ENCODE measurements at places on chromosomes 5 and 9. TPM values are rescaled to one million over a fixed set of nuclear protein-coding genes. Genes with fewer than 3 reads are reported as not detected.

The HACD4 gene
- total RNA-seq, result 0.41 TPM

The PCDHB15 gene
- 18.3 TPM for total RNA-seq

The PHYHD1 gene
- total RNA-seq, result 1.2 TPM

The RGS14 gene
- total RNA-seq, result 7.7 TPM

The SLC4A9 gene
- total RNA-seq, result under 0.01 TPM

The C5orf46 gene
- not detected for total RNA-seq

The PROB1 gene
- total RNA-seq, result under 0.01 TPM

The CDH9 gene
- 31.4 TPM for total RNA-seq

The ADAMTS2 gene
- total RNA-seq, result 3.3 TPM

The GDNF gene
- total RNA-seq, result not detected

The CAVIN4 gene
- total RNA-seq, result 14.7 TPM

The RUSC2 gene
- 50.5 TPM for total RNA-seq

The TNFSF15 gene
- total RNA-seq, result under 0.01 TPM

The MUSK gene
- total RNA-seq, result under 0.01 TPM

GRCh38 chr9:70218767-70219166 lies 40.0 kb upstream of the SMC5 start:
- no peak for DNase-seq

DNA sequence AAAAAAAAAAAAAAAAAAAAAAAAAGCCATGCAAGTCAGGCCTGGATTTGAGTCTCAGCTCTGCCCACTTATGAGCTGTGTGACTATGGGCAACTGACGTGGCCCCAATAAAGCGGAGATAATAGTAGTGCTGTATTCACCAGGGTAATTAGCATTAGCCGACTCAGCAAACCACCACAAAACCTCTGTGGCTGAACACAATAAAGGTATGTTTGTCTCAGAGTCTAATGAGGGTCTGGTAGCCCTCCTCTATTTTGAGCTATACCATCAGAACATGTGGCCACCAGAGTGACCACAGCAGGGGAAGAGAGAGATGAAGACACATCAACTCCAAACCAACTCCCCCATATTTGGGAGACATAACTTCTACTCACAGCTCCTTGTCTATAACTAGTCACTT lies 15.9 kb downstream of the SWI5 start:
- DNase-seq, result no peak

DNA sequence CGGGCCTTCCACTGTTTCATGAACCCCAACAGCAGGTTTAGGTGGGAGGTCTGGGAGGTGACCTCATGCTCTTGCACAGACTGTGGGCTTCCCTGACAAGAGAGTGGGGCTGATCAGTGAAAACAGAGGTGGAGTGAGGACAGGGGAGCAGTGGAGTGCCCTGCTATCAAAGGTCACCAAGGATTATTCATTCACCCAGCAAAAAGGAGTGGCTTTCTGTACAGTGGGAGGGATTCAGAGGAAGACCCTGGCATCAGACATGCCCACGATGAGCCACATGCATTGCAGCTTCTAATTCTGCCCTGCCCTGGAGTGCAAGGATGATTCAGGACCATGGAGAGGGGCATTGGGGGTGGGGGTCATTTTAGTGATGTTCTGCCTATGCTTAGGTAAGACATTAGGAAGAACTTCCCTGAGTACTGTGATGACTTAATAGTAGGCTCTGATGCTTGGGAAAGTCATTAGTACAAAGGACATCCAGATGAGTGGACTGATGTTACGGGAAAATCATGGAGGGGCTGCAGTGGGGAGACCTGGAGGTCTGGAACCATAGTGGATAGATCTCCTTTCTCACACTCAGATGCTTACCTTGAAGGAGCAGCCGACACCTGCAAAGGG lies 12.8 kb downstream of the TRAF1 start:
- DNase-seq, result no peak

DNA sequence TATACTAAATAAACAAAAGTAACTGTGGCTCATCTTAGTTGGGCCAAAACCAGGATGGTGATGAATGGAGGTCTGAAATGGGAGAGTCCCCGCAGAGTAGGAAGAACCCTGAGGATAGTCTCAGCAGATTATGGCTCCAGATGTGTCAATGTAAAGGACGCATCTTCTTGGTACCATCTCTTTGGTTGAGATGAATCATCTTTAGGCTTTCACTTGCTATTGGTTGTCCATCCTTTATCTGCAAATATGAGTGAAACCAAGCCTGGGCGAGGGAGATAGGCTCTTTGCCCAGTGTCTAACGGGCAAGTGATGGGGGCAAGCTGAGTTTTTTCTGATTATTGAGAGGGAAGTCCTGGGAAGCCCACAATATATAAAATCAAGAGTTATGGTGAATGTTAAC lies 19.4 kb upstream of the LCP2 start:
- DNase-seq, result no peak

DNA sequence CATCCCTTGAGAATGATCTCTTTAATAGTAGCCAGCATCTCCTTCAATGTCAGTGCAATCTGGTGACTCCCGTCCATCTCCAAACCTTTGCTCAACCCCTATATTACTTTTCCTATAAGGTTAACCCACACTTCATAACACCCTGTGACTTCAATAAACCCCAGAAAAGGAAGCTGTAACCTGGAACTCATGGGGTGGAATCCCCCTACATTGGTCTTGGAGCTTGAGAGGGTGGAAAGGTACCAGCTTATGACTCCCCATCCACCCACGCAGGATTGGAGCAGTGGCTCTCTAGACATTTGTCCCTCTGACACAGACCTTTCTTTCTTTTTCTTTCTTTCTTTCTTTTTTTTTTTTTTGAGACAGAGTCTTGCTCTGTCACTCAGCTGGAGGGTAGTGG lies 54.7 kb upstream of the ZFR start:
- DNase-seq, result no peak

GRCh38 chr9:125850763-125851162 lies 103.6 kb downstream of the PBX3 start:
- no peak for DNase-seq

- DNase-seq, result peak; percentile 38
Observed at GRCh38 chr5:95669540-95669939, 13.3 kb downstream of the SPATA9 start.

DNA sequence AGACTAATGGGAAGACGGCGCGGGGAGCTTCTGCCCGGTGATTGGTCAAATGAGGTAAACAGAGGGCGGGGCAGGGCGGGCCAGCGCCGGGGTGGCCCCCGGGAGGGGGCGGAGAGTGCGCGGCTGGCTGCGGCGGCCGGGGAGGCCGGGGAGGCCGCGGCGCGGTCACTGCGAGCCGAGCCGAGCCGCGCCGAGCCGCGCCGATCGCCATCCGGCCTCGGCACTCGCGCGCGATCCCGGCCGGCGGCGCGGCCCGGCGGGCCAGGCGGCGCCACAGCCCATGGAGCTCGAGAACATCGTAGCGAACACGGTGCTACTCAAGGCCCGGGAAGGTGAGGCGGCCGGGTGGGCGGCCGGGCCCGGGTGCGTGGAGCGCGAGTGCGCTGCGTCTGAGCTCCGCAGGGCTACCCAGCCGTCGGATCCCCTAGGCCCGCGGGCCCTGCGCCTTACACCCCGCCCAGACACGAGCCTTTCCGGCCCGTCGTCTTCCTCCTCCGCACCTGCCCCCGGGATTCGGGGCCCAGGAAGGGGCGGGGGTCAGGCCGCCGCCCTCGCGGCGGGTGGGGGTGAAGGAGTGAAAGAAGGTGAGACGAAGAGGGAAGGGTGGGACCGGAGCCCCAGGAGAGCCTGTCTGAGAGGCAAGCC lies at the start of gene GRK6:
Gene GRK6 (plus strand): TSS at position 111 of the 645 bp plus-strand sequence. CDS start 170 bp downstream, at position 281.
- peak; percentile 99 for DNase-seq

GRCh38 chr5:140312791-140313189 lies 9.9 kb upstream of the PFDN1 start:
- no peak for DNase-seq

- no peak for DNase-seq
Observed at GRCh38 chr9:92633614-92634278, 36.2 kb downstream of the IPPK start.

DNA sequence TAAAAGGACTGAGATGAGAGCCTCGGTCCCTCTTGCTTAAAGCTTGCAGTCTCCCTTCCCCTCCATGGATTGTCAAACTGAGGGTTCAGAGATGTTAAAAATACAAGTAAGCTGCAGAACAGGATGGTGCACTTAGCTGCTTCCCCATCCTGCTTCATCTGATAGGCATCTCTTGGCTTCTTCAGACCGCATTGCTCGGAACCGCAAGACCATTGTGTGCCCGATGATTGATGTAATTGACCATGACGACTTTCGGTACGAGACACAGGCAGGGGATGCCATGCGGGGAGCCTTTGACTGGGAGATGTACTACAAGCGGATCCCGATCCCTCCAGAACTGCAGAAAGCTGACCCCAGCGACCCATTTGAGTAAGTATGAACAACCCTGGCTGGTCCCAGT lies 65.5 kb upstream of the SAP30L start:
- no peak for DNase-seq

GRCh38 chr9:127676638-127677037 lies 30.1 kb upstream of the CFAP157 start:
- no peak for DNase-seq

GRCh38 chr5:11801061-11801460 lies 103.2 kb downstream of the CTNND2 start:
- DNase-seq, result no peak

GRCh38 chr5:107594253-107595045 lies 76.3 kb downstream of the EFNA5 start:
- no peak for DNase-seq

DNA sequence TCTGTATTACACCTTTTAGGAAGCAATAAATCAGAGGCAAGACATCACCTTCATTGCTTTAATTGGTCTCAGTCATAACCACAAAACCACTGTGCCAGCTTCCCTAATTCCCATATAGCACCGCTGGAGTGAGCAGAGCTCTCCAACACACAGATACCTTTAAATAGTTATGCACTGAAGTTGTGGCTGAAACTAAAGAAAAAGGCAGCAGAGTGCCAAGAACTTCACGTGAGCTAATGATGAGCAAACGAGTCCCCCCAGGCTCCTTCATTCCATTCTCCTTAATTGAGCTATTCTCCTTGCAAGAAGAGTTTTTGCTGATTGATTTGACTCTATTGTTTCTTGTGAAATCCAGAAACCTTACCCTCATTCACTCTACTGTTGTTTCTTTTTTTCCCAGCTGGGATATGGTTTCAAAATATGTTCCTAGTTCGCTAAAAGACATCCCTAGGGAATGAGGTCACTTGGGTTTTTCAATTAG lies 501.5 kb downstream of the SPATA31D1 start:
- DNase-seq, result no peak

DNA sequence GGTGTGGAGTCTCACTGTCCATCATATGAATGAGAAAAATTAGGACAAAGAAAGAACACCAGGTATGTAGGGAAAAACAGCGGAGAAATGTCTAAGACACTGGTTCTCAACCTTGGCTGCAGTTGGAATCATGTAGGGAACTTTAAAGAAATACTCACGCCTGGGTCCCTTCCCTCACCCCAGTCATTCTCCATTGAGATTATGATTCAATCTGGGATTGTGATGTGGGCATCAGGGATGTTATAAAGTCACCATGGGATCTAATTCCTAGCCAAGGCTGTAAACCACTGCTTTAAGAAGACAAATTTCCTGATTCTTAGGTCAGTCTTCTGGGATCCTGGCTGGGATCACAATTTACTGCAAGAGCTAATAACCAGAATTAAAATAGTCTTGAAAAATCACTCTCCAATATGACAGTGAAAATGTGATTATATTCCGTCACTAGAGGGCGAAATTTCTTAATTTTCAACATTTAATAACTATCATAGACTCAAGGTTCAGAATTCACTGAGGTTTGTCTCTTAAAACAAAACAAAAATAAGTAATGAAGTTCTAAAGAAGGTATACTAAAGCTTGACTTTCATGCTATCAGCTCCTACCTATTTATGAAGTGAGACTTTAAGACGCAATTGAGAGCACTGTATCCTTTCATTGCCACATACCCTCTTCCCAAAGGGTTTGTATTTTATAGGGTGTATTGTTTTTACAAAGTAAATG lies 60.5 kb downstream of the GLDC start:
- DNase-seq, result no peak

- DNase-seq, result no peak
Observed at GRCh38 chr9:129759319-129759718, 6.5 kb upstream of the PTGES start.

- DNase-seq, result no peak
Observed at GRCh38 chr5:176754376-176754973, 55.9 kb upstream of the UNC5A start.

DNA sequence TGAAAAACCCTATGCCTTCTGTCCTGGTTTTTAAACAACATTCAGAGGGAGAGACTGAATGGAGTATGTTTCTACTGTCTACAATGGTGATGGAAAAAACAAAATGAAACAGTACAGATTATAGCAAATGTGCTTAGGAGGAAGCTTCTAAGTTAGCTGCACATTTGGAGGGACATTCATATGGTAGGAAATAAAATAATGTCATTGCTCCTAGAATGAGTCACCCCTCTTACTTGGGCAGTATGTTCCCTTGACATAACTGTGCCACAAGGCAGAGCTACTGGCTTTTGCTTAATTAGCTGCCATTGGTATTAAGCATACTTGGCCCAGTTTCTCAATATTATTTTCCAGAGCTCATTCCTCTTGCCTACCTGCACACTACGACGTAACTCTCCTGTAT lies 128.9 kb downstream of the GDNF start:
- no peak for DNase-seq

- DNase-seq, result no peak
Observed at GRCh38 chr9:68669218-68669617, 35.8 kb upstream of the PIP5K1B start.

- no peak for DNase-seq
Observed at GRCh38 chr9:99925541-99925940, 19.1 kb downstream of the STX17 start.

- no peak for DNase-seq
Observed at GRCh38 chr5:16853518-16853917, 82.6 kb downstream of the MYO10 start.

DNA sequence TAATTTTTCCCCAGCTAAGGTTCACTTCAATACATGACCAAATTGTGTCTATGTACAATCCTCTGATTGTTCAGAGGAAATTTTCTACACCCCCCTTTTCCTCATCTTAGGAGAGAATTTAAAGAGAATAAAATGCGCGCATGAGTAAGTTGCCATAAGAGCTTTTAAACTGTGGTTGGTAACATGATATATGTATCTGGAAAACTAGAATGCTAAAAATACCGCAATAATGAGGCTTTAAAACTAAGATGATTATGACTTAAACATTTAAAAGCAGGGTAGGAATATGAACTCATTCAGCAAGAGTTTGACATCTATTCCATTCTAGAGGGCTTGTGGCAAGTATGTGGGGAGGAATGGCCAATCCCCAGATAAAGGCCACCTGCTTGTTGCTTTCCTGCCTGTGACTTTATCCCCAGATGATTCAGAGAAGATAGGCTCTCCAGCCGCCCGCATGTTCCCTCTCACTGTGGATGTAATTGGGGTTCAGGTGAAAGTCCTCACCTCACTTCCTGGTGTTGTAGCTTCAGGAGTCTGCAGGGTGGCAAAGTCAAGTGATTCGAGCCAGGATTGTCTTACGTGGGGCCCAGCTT lies 26.5 kb upstream of the BASP1 start:
- DNase-seq, result no peak
